ENCODE measurements at places on chromosomes 3 and 15. TPM values are rescaled to one million over a fixed set of nuclear protein-coding genes. Genes with fewer than 3 reads are reported as not detected.

The SPINK8 gene
- total RNA-seq = not detected

The FEZF2 gene
- total RNA-seq = not detected

The HAPLN3 gene
- 27.9 TPM for total RNA-seq

The SLC51B gene
- 12.4 TPM for total RNA-seq

The FILIP1L gene
- total RNA-seq = 0.24 TPM

The LINGO1 gene
- 8.9 TPM for total RNA-seq

The SMAD6 gene
- total RNA-seq = 25.4 TPM

The RGMA gene
- 0.15 TPM for total RNA-seq

The SCAMP5 gene
- total RNA-seq = 11.2 TPM

The ST8SIA2 gene
- 0.41 TPM for total RNA-seq

The PDIA3 gene
- 342 TPM for total RNA-seq

The UTS2B gene
- not detected for total RNA-seq

The CD200R1 gene
- total RNA-seq = 0.08 TPM

The BMF gene
- 2.1 TPM for total RNA-seq

The FBXL22 gene
- total RNA-seq = 0.19 TPM
